ENCODE measurements at places on chromosomes 5 and 9. TPM values are rescaled to one million over a fixed set of nuclear protein-coding genes. Genes with fewer than 3 reads are reported as not detected.

DNA sequence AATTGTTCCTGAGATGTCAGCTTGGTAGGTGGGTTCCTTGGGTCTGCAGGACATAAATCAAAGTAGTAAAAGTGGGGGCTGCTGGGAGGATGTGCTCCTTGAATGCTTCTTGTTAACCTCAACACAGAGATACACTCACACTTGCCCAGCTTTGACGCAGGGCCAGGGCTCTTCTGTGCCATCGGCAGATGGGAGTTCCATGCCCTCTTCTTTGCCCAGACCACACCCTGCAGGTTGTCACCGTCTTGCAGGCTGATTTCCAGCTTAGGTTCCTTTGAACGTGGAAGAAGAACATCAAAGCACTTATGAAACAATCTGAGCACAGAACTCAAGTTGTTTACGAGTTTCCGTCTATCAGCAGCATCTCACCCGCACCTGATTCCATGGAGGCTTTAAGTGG lies 11.0 kb downstream of the DBH start:
- no peak for DNase-seq

Gene UBE2QL1
- not detected for total RNA-seq

- no peak for DNase-seq
Observed at GRCh38 chr9:99106044-99106375, 1.1 kb downstream of the TGFBR1 start.

Gene PCDHB14
- total RNA-seq: 0.08 TPM

Data from HT1080 (cell line).